A673 (cell line): ENCODE measurements at places on chromosomes 6 and 20.

- DNase-seq, result peak; percentile 31
Measured at GRCh38 chr6:10278746-10279145, 136.1 kb downstream of the TFAP2A start.

GRCh38 chr20:38294076-38294591 lies 9.8 kb upstream of the BPI start:
- no peak for DNase-seq

GRCh38 chr6:109449795-109450673 lies 5.5 kb downstream of the MICAL1 start:
- DNase-seq, result no peak

GRCh38 chr20:39879296-39879695 lies 809.7 kb downstream of the MAFB start:
- no peak for DNase-seq

DNA sequence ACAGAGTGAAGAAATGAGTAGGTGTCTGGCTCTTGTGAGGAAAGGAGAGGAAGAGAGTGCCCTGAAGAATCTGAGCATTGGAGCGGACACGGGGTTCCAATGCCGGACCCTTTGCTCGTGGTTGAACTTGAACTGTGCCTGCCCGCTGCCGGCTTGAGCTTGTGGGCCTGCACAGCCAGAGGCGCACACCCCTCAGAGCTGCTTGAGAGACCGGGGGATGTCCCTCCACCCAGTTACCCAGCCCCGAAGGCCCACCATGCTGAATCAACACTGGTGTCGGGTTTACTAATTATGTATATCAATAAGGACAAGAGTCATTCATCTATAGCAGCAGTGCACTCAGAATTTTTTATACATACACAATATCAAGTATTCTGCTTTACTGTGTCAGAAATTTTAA lies 218.3 kb upstream of the CST7 start:
- DNase-seq, result no peak

DNA sequence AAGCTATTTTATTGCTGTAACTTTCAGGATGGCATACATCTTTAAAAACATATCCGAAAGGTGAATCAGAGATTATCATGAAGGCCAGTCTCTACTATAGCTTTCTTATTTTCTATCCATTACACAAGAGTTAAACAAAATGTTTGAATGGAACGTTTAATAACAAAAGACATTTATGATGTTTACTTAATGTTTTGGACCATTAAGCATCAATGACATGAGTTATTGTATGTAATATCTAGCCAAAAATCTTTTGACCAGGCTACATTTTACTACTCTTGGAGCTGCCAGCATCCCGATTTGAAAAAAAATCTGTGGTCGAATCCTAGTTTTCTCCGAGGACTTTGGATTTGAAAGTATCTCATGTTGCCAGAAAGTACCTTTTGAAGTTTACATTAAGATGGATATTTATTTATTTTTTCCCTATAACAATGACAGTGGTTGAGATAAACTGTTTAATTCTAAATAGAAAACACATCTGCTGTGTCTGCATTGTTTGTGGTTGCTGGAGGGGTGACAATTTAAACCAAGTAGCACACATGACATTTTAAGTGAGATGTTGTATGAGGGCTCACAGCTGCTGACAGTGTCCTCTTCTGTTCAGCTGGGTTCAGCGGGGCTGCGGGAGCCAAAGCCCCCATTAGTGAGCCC lies 293.7 kb upstream of the TCF21 start:
- DNase-seq, result no peak
